ENCODE measurements at places on chromosomes 3 and 15.

GRCh38 chr3:155426524-155427230 is 133.2 kb upstream of the STRIT1 start:
- no peak for DNase-seq

GRCh38 chr3:58104151-58104550 is 95.9 kb downstream of the FLNB start:
- DNase-seq = no peak

GRCh38 chr3:102474207-102474606 is 39.4 kb downstream of the ZPLD1 start:
- DNase-seq = no peak

DNA sequence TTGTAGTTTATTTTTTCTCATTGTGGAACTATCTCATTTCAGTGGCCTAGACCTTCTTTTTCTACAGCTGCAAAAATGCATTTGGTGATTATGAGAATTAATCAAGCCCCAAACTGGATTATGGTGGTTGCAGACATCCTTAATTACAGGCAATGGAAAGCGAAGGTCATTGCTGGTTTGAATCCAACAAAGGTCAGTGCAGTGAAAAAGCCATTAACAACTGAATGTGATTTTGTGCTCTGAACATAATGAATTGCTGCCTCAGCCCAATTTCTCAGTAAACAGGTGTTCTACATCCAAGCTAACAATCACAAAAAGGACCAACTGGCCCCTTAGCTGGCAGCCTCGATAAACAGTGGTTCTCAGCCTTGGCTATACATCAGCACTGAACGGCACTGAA is 260.1 kb upstream of the DPPA4 start:
- no peak for DNase-seq
